ENCODE measurements at places on chromosomes 7 and 10. TPM values are rescaled to one million over a fixed set of nuclear protein-coding genes. Genes with fewer than 3 reads are reported as not detected.
A peak's percentile ranks its signal among the peaks of the same experiment; 100 is the strongest.

DNA sequence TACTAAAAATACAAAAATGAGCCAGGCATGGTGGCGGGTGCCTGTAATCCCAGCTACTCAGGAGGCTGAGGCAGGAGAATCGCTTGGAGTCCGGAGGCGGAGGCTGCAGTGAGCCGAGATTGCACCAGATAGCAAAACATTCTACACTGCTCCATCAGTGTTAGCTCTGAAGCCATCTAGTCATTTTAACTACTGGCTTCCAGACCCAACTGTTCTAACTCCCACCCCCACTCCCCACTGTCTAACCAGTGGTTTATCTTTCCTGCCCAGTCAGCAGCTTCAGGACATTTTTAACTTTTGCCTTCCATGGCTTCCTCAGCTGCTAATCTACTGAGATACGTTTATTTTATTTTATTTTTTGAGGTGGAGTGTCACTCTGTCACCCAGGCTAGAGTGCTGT lies 6.2 kb upstream of the FRAT1 start:
- DNase-seq, result no peak

GRCh38 chr7:157925383-157925875 lies 588.6 kb downstream of the DNAJB6 start:
- DNase-seq, result no peak

GRCh38 chr7:101558742-101559325 lies 70.3 kb downstream of the MYL10 start:
- no peak for DNase-seq

DNA sequence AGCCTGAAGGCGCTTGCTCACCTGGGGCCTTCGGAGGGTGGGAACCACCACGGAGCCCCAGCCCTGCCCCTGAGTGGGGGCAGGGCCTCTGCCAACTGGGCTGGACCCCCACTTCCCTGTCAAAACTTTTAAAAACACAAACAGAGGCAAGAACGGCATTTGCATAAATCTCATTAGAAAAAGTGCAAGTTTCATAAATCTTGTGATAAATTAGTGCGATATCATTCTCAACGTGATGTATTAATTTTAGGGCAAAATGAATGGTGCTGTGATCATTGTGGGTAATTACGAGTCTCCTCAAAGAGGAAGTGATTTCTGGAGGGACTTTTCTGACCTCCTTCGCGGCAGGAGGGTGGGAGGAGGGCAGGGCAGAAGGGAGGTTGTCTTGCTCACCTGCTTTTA lies 98.3 kb downstream of the CDH23 start:
- no peak for DNase-seq

DNA sequence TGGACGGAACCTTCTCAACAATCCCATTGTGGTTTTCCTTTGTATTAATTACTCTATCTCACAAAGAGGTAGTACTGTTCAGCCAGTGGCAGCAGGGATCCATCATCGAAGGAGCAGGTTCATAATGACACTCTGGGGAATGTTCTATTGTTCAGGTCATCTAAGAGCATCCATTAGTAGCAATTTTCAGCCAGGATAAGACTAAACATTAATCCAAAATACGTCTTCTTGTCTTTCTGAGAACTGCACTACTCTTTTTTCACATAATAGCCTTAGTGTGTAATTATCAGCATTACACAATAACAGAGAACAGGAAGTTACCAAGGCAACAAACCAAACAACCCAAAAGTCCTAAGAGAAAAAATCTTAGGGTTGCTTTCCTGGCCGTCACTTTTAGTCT lies 259.5 kb upstream of the VWC2 start:
- no peak for DNase-seq

DNA sequence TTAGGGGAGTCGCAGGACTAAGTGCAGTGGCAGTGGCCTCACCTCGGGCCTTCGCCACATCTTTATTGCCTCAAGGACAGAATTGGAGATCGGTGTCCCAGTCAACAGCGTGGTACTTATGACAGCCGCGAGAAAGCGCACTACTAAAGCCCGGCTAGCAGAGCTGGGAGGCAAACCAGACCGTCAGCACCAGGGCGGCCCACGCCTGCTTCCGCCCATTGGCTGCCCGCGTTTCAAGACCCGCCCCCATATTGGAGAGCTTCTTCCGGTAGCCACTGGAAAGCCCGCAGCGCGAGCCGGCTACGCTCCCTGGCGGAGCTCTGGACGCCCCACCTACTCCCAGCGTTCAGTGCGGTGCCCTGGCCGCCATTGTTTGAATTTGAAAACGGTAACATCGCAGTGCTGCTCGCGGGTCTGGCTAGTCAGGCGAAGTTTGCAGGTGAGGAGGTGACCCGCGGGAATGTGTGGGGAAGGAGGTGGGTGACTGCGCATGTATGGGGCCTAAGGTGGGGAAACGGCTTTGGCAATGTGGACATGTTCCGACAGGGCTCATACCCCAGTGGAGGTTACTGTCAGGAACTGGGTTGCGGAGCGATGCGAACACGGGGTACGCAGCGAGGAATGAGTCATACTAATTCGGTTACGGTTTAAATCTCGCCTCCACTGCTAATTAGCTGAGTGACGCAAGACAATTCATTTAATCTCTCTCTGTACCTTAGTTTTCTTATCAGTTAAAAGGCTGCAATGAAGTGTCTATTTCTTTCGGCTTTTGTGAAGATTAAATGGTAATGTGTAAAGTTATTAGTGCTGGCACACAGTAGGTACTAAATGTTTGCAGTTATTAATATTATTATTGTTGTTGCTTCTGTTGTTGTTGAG lies at the start of gene KIF20B:
Gene KIF20B, plus strand, starts transcription at position 349 of the 879 bp plus-strand sequence. CDS start 3,705 bp downstream, outside the sequence.
- peak; percentile 95 for DNase-seq

DNA sequence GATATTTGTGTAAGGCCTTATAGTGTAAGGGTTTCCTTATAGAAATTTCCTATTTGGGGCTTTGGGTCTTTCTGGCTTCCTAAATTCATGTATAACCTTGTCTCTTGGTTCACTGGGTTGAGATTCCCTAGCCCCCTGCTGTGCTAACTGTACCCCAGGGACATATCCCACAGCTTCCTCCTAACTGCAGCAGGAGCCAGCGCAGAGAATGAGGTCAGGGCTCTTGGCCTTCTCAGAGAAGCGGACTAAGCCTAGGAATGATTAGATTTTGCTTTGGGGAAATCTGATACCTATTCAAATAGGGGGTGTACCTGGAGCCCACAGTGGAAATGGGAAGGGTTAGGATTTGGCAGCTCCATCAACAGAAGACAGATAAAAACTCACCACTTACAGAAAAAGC lies 138.1 kb upstream of the EFCAB10 start:
- no peak for DNase-seq

GRCh38 chr7:54180796-54181195 lies 361.4 kb upstream of the VSTM2A start:
- DNase-seq, result no peak

- peak; percentile 65 for DNase-seq
Observed at GRCh38 chr10:59287587-59288255, 74.6 kb downstream of the FAM13C start.

The PKD2L1 gene
- not detected for total RNA-seq

The CALML5 gene
- total RNA-seq, result not detected
